Hematopoietic multipotent progenitor cell treated with erythropoietin and hydrocortisone succinate and interleukin-3 and kit ligand, for 4 days (in vitro differentiated cells): ENCODE measurements at places on chromosomes 5 and 9.
A peak's percentile ranks its signal among the peaks of the same experiment; 100 is the strongest.

DNA sequence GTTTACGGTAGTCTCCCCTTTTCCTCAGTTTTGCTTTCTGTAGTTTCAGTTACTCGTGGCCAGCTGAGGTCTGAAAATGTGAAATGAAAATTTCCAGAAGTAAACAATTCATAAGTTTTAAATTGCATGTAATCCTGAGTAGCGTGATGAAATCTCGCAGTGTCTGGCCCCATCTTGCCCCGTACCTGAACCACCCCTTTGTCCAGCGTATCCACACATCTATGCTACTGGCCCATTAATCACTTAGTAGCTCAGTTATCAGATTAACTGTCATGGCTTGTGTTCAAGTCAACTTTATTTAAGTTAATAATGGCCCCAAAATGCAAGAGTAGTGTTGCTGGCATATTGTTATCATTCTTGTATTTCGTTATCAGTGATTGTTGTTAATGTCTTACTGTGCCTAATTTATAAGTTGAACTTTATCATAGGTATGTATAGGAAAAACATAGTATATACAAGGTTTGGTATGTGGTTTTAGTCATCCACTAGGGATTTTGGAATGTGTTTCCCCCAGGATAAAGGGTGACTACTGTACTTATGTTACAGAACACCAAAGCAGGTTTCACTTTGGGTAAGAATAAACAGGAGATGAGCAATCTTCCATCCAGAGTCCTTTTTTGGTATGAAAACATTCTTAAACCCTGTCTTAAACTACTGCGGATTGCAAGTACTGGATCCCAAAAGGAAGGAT is 118.4 kb upstream of the KCNN2 start:
- DNase-seq: no peak

DNA sequence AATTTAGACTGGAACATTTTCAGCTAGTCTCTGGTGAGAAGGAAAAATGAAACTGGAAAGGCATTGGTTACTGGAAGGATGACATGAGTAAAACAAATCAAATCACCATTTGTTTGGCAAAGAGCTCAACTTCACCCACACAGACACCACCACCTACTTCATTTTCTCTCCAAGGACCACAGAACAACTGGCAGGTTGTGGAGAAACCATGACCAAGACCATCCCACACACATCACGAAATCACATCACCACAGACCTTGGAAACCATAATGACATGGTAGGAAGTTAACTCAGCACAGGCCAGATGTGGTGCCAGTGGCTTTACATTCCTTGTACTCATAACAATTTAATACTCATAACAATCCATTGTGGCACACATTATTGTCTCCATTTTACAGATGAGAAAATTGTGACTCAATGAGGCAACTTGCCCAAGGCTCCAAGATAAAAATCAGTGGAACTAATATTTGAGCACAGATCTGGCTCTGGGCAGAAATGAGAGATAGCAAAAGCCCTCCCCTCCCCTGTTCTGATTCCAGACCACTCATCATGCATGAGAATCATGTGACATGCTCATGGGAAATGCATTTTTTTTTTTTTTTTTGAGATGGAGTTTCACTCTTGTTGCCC is 7.5 kb downstream of the OR1K1 start:
- no peak for DNase-seq

DNA sequence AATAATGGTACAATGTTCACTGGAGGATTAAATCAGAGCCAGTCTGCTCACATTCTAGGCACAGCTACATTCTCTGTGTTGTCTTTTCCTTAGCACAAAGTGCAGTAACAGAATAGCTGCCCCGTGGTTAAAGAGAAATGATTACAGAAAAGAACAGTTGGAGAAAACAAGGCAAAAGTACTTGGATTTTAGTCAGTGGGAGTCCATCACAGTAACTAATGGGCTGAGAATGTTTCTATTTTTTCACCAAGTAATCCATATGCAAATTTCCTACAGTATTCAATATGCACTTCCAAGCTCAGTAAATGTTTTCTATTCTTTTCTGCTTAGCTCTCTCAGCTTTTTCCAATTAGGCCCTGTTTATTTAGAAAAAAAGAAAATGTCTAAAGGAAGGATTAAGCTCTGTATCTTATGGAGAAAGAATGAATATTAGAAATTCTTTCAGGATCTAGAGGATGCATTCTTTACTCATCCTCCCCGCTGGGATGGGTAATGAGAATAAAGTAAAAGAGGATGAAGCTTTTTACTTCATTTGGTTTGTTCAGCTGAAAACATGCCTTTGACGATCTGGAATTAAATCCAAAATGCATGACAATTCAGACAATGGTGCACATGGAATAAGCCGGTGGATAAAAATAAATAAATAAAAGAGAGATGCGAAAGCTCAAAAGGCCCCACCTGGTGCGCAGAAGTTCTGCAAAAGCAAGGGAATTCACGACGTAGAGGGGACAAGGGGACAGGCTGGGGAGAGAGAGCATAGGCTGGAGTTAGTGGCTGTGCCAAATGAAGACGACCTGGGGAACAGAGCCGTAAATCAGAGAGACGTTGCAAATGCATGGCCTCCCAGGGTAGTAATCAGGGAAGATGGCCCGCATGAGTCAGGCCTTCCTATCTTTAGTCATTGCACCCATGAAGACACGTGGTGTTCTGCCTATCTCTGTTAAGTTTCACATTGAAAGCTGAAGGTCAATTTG is 345.2 kb downstream of the GLIS3 start:
- no peak for DNase-seq

DNA sequence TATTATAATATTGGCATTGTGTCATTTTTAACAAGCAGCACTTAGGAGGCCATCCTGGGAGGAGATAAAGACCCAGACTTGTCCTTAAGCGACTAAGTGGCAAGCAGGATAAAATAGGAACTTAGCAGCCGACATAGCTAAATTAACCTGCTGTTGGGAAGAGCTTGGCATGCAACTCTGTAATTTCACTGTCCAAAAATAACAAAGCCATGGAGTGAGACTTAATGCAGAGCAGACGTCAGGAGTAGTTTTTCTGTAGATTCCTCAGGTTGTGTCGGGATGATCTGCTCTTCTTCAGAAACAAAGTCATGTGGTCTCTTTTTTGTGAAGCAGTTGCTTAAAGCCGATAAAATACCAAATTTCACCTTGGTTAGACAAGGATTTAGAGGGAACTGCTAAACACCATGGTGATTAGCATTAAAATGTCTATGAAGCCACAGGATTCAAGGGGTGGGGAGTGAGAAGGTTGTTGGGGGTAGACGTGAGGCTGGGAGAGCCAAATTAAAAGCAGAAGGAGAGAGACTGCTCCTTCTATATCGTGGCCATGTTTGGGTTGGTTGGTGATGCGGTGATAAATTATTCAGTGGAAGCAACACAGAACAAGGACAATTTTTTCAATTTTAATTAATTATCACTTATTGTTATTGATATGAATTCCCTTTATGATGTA is 303.0 kb downstream of the CSNK1G3 start:
- DNase-seq: no peak

- DNase-seq: no peak
These were observed 36.2 kb downstream of the SH3PXD2B start for GRCh38 chr5:172417983-172418630.

DNA sequence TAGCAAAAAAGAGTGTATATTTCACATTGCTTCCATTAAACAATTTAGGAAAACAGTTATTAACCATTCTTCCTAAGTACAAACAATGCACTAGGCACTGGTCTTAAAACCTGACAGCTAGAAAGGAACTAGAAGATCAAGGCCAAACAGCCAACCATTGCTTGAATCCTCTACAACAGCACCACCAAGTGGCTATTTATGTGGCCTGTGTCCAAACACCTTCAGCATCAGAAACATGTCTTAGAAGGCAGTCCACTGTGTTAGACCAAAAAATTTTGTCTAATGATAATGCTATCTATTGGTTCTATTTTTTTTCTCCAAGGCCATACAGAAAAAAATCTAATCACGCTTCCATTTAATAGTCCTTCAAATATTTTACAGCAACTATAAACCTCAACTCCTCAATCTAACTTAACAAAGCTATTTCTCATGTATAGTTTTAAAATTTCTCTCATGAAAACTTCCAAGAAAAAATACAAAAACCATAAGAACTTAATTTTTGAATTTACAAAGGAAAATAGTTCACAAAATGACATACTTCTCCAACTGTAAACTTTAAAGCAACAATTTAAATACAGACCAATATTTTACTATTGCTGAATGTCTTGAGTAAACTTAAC is 36.1 kb downstream of the CAAP1 start:
- peak; percentile 82 for DNase-seq

GRCh38 chr9:6305954-6306563 is 22.1 kb upstream of the TPD52L3 start:
- DNase-seq: peak; percentile 69

GRCh38 chr5:141668601-141669265 is 13.3 kb downstream of the ARAP3 start:
- DNase-seq: no peak

- no peak for DNase-seq
These were observed 70.5 kb downstream of the SNX24 start for GRCh38 chr5:122915717-122916461.

DNA sequence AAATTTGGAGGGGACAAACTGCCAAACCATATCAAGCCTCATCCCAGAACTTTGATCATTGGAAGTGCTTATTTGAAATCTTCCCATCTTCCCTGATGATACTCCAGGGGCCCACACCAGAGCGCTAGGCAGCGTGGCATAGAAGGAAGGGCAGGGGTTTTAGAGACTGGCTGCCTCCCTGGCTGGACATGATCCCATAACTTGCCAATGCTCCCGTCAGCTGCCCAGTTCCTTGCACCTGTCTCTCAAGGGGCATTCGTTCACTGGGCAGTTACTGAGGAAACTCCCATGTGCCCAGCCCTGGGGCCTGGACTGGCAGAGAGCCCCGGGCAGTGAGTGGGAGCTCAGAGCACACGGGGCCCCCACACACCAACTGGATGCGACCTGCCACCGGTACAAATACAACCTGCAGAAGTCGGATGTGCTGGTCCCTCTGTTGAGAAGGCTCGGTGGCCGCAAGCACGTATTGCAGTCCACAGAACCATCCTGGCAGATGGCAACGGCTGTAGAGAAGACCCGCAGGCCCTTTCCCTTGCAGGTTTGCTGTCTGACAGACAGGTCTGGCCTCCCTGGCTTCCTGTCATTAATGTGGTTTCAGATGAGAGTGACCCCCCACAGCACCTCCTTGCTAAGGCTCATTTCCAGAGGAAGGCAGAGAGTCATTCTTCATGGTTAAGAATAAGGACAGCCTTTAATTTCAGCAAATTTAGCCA is 122.4 kb downstream of the MVB12B start:
- DNase-seq: no peak

GRCh38 chr9:5479994-5480694 is 29.8 kb downstream of the CD274 start:
- no peak for DNase-seq

- DNase-seq: no peak
These were observed 158.7 kb downstream of the EFNA5 start for GRCh38 chr5:107512029-107512428.

- no peak for DNase-seq
These were observed 128.2 kb upstream of the SEMA6A start for GRCh38 chr5:116702776-116703175.

DNA sequence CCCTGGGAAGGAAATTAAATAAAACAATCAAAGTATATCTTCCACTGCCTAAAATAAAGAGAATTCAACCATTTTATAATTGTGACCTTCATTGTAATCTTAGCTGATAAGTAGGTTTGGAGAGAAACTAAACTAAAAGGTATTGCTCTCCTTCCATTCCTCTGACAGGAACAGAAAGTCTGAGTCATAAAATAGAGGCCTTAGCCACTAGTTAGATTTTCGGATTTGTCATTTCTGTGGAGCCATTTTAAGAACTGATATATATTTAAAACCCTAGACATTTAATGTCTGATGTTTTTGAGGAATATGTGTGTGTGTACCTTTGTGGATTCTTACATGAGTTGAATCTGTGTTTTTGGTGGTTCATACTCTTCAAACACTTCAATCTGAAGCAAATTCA is 11.8 kb upstream of the TMC1 start:
- DNase-seq: no peak

GRCh38 chr5:14054965-14055963 is 87.9 kb upstream of the TRIO start:
- DNase-seq: no peak

- DNase-seq: no peak
These were observed 30.7 kb upstream of the TENT2 start for GRCh38 chr5:79581535-79581934.

GRCh38 chr5:56987171-56987570 is 35.2 kb upstream of the MIER3 start:
- no peak for DNase-seq

GRCh38 chr5:145775893-145776444 is 59.2 kb downstream of the PRELID2 start:
- DNase-seq: no peak

DNA sequence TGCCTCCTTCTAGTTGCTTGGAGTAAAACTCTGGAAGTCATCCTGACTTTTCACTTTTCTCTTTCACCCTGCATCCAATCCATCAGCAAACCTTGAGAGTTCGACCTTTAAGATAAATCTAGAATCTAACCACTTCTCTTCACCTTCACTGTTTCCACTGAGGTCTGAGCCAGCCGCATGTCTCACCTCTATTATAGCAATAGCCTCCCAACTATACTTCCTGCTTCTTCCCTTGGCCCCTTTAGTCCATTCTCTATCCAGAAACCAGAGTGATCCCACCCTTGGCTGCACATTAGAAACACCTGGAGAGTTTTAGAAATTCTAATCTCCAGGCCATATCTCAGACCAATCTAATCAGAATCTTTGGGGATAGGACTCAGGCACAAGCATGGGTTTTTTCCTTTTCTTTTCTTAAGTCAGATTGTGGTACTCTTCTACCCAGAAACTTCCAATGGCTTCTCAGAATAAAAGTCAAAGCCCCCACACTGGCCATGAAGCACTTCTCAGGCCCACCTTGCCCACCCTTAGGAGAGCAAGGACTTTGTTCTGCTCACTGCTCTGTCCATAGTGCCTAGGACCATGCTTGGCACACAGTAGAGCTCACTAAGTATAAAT is 33.1 kb downstream of the MFAP3 start:
- DNase-seq: no peak

DNA sequence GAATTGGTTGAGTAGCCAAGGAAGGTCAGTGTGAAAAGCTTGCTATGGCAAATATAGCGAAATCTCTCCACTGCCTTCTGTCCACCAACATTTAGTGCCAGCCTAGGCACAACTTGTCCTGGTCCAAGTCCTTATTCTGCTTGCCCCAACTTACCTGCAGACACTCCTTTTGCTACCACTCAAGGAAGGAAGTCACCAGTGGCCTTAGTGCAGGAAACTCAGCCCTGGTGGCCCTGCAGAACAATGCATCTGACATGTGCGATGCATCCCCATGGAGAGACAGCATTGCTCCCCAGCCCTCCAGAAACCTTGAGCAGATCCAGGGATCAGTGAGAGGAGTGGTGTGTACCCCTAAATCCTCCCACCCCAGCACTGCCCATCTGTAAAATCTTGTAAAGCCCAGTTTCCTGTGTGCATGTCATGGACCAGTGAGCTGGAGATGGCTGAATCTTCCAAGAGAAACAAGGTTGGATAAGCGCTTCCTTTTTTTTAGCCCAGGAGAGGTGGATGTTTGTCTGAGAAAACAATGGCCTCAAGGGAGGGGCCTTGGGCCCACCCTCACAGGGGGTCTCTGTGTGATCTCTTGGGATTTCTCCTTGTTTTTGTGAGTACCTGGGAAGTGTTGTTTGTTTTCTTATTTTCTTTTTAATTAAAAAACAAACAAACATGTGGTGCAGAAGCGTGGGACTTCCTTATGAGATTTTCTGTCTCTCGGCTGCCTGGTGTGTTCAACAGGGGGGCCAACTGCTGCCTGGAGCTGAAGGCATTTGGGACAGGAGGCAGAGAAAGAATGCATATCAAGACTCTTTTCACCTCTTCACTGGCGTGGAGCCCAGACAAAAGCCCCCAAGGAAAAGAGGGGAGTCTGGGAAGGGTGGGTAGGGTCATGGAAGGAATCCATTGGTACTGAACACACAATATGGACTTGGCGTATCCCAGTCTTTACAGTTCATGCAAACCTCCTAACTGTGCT is 3.6 kb downstream of the FOXI1 start:
- DNase-seq: no peak
